ENCODE measurements at places on chromosomes 7 and 10. TPM values are rescaled to one million over a fixed set of nuclear protein-coding genes. Genes with fewer than 3 reads are reported as not detected.

Gene ADAP1
- total RNA-seq: 14.5 TPM

Gene CUBN
- total RNA-seq: 12.2 TPM

GRCh38 chr10:70655316-70655715, 17.0 kb upstream of the ADAMTS14 start:
- no peak for DNase-seq

GRCh38 chr10:95282107-95282506, 8.7 kb downstream of the PDLIM1 start:
- no peak for DNase-seq

DNA sequence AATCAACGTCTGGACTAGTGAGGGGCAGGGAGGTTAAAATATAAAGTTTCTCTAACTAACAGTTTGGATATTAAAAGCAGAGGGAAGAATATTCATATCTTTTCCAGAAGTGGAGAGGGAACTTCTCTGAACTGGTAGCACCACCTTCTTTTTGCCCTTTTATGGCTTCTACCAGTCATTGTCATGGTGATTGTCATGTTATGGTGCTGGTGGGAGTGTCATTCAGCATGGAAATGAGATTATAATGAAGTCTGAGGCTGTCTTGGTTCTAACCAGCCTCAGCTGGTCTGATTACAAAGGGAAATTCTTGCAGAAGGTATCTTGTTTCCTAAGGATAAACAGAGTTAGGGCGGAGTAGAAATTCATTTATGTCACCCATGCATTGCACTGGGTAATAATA, 523.8 kb downstream of the ZWINT start:
- DNase-seq: no peak

GRCh38 chr7:21946222-21946709, 567 bp upstream of the CDCA7L start:
- no peak for DNase-seq

Data from naive thymus-derived CD8-positive, alpha-beta T cell (primary cell).